Right renal pelvis (tissue), 4 donors: ENCODE measurements at places on chromosomes 13 and 19.

DNA sequence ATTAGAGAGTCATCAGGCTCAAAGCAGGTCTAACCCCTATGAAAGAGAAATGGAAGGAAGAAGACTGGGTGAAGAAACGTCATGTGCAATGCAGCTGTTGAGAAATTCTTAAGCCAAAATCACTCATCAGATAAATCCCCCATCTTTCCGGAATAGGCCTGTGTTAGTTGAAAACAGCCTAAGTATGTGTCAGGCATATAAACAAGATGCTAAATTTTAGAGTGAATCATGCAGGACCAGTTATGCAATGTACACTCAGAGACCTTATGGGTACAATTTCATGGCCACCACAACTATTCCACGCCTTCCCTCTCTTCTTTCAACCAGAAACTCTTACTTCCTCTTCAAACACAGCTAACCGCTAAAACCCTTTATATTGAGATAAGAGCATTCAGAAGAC is 717.7 kb upstream of the ATXN8OS start:
- DNase-seq = no peak

GRCh38 chr19:38877781-38878574 is at the start of gene RINL:
Gene RINL (minus strand): TSS chr19:38878275. CDS start chr19:38876742, 1,533 bp downstream.
- no peak for DNase-seq

DNA sequence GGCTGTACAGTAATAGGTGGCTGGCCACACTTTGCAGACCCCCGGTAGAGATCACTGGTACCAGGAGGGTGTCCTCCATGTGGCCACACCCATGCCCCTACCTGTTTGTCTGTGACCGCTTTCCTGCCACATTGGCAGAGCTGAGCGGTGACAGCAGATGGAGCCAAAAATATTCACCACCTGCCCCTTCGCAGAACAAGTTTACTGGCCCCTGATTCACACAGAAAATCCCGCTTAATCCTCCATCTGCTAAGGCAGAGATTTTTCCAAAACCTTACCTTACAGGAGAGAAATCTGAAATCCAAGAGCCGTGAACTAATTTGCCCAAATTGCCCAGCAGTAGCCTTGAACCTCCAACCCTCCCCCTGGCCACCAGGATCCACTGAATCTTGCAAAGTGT is 52.1 kb downstream of the MYO9B start:
- no peak for DNase-seq

DNA sequence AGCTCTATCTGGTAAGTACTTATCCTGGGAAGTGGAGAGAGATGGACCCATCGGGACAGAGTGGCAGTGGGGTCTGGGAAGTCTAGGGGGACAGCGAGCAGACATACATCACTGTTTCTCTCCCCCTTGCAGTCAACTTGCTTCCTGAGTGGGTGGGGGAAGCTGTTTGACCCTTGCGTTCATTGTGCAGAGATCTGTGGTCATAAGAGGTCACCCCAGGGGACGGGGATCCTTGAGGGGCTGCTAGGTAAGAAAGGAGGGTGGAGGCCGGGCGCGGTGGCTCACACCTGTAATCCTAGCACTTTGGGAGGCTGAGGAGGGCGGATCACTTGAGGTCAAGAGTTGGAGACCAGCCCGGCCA is 474 bp downstream of the ARHGEF18 start:
- DNase-seq = no peak

- DNase-seq = no peak
Observed at GRCh38 chr13:29852472-29853054, 2.1 kb upstream of the UBL3 start.

GRCh38 chr13:62003452-62003851 is 587.8 kb upstream of the PCDH20 start:
- DNase-seq = no peak

GRCh38 chr19:51701468-51702100 is 8.5 kb downstream of the SPACA6 start:
- DNase-seq = no peak

DNA sequence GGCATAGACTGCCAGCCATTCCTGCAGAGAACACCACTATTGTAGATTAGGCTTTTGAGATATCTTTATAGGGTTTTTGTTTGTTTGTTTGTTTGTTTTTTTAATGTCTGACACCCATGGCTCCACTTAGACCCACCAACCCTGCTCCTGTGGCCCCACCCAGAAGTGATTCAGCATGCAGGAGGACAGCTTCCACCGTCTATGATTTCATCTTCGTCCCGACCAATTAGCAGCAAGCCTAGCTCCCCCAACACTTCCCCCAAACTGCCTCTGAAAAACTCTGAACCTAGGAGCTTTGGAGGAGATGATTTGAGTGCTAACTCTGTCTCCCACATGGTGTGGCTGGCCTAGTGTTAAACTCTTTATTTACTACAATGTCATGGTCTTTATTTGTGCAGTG is 108.3 kb upstream of the RXFP2 start:
- DNase-seq = no peak

- no peak for DNase-seq
Observed at GRCh38 chr19:548886-549830, 5.3 kb downstream of the GZMM start.

GRCh38 chr13:58953638-58954037 is 1210.1 kb downstream of the DIAPH3 start:
- no peak for DNase-seq

GRCh38 chr19:39397360-39398296 is 6.5 kb downstream of the MED29 start:
- DNase-seq = no peak

DNA sequence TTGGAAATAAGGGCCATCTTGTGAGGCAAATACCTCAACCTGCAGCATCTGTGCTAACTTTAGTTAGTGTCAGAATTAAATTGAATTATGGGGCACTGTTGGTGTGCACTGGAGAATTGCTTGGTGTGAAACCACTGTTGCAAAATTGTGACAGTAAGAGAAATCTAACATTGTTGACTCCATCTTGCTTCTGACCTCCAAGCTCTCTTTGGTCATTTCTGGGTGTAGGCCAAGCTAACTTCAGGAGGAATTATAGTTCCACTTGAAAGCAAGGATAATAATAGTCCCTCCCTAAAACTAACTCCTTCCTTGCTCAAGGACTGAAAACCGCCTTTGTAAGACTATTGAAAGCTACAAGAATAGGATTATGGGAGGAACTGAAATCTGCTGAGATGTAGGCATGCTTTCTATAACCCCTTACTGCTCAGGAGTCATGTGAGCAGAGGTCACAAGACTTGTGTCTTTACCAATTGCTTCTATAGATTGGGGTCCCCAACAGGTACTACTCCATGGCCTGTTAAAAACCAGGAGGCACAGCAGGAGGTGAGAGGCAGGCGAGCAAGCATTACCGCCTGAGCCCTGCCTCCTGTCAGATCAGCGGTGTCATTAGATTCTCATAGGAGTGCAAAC is 24.9 kb upstream of the GAS6 start:
- DNase-seq = no peak

DNA sequence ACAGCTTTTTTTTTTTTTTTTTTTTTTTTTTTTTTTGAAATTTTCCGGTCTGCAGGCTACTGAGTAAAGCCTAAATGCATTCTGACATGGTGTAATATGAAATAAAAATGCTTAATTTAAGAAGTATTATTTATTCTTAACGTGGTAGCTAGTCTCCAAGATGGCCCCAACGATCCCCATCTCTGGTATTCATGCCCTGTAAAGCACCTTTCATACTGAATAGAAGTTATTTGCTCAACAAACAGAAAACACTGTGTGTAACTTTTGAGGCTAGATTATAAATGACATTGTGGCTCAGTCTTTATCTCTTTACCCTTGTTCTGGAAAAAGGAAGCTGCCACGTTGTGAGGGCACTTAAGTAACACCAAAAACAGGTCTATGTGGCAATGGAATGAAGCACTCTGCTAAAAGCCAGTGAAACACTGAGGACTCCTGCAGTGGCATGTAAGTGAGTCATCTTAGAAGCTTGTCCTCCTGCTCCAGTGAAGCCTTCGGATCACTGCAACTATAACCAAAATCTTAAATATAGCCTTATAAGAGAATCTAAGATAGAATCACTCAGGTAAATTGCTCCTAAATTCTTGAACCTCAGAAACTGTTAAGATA is 128.7 kb downstream of the UGGT2 start:
- no peak for DNase-seq
